ENCODE measurements at places on chromosomes 2 and 18.

GRCh38 chr2:41907771-41908207, 140.0 kb upstream of the PKDCC start:
- no peak for DNase-seq

DNA sequence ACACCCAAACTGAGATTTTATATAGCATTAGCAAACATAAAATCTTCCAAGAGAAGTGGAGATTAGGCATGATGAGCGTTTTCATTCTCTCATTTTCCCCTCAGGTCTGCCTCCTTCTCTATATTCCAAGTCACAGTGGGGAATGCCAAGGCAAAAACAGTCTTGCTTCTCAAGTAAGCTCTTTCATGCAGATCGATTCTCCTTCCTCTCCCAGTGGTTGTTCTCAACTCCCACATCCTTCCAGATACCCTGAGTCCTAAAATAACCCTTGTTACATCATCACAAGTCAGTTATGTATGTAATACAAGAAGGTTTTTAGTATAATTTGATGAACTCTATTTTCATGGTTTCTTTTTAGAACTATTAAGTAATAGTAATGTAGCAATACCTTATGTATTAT, 150.6 kb downstream of the TXNL1 start:
- no peak for DNase-seq

DNA sequence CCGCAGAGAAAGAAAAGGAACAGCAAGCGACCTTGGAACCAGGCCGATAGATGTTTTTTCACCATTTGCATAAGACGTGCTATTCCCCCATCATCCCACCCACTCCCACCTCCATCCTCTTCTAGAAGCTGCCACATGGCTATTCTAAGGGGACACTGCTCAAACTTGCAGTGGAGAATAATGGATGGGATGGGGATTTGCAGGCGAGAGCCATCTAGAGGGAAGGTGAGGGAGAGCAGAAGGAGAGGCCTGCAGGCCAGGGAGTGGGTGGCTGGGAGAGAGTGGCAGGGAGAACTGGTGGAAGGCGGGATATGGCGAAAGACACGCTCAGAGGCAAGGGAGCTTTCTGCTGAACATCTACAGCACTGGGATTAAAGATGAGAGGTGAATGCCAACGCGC, 84.9 kb downstream of the MAPK4 start:
- DNase-seq = peak; percentile 45

DNA sequence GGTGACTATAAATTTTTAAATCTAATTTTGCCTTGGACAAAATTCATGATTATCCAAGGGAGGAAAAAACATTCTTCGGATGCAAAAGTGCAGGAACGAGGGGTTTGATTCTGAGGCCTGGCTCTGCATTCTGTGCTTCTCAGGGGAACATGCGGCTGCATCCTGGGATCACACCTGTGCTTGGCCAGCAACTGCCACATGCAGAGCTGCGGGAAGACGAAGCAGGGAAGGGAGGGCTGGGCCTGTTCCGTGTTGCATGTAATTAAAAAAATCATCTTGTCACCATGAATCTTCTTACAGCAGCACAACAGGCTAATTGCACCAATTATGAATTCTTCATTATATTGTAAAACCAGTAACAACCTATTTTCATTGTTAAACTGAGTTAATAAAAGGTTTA, 158.0 kb upstream of the ALKAL2 start:
- DNase-seq = no peak

- DNase-seq = peak; percentile 18
These were observed 146.7 kb downstream of the TSN start for GRCh38 chr2:121902171-121902591.

DNA sequence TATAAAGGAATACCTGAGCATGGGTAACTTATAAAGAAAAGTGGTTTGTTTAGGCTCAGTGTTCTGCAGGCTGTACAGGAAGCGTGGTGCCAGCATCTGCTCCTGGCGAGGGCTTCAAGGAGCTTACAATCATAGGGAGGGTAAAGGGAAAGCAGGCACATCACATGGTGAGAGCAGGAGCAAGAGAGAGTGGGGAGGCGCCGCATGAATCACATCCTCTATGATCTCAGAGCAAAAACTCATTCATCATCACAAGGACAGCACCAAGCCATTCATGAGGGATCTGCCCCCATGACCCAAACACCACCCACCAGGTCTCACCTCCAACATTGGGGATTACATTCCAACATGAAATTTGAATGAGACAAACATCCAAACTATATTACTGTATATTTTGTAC, 32.5 kb downstream of the R3HDM1 start:
- no peak for DNase-seq

DNA sequence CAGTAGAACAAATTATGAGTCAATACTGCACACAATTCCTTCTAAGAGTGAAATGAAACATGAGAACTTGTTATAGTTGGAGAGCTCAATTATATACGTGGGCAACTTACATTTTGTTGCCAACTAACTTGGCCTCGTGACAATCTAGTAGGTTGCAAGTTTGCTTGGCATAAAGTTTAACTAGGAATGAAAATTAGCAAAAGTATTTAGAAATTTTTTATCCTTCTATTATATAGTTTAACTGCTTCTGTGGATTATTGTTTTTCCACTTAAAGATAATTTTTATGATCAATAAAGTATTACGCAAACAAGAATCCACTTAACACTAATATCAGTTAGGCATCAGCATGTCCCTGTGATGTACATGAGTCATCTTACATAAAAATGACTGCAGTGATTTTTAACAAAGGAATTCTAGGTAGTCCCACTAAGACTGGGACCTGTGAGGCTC, 41.1 kb downstream of the FAM124B start:
- no peak for DNase-seq

- no peak for DNase-seq
These were observed 57.8 kb downstream of the PKDCC start for GRCh38 chr2:42105330-42106256.

DNA sequence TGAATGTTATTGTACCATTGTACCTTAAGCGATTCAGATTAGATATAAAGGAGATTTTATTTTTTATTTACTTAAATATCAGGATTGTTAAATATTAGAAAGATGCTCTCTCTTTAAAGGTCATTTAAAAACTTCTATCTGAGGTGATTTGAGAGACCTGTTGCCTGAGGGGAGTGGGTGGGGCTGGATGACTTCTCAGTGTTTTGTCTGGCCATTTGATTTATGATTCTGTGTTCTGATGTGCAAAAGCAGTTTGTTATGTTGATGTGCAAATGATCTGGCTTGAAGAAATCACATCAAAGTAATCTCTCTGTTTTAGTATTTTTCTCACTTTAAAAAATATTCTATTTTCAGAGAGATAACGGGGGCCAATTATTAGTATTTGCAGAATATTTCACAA, 370.8 kb downstream of the NUP35 start:
- DNase-seq = no peak

DNA sequence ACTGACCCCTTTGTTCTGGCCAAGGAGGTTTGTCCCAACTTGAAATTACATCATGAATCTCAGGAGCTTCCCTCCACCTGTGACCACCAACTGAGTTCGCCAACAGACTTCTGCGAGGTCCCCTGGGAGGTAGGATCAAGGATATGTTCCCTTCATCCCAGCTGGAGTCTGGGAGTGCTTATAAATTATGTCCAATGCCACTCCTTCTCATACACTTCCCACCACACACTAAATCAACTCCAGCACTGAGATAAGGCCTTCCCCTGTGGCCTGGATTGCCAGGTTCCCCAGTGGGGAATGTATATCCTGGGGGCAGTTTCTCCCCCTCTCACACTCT, 99.2 kb downstream of the RND3 start:
- no peak for DNase-seq

- no peak for DNase-seq
These were observed 158.5 kb downstream of the FTCDNL1 start for GRCh38 chr2:199692489-199692888.

- no peak for DNase-seq
These were observed 44.3 kb upstream of the FIGN start for GRCh38 chr2:163779970-163780597.

DNA sequence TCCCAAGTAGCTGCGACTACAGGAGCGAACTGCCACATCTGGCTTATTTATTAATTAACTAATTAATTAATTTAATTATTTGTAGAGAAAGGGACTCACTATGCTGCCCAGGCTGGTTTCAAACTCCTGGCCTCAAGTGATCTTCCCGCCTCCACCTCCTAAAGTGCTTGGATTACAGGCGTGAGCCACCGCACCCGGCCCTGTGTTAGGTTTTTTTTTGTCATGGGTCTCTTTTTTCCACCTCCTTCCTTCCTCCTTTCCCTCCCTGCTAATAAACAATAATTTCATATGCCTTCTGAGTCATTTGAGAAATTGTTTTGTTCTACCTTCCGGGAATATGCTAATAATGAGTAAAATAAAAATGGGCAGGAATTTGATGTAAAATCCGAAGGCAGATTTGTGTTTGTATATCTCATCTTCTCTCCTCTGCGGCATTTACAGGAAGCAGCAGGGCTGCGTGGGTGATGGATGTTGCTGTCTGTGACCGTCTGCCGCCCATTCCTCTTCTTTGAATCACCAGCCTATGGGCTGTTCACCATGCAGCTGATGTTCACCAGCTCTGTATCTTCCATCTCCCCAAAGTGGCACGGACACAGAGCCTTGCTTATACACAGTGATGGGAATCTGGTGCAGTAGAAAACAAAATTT, 89.9 kb downstream of the ACSL3 start:
- no peak for DNase-seq

GRCh38 chr2:1986598-1986997, 242.3 kb upstream of the PXDN start:
- no peak for DNase-seq

DNA sequence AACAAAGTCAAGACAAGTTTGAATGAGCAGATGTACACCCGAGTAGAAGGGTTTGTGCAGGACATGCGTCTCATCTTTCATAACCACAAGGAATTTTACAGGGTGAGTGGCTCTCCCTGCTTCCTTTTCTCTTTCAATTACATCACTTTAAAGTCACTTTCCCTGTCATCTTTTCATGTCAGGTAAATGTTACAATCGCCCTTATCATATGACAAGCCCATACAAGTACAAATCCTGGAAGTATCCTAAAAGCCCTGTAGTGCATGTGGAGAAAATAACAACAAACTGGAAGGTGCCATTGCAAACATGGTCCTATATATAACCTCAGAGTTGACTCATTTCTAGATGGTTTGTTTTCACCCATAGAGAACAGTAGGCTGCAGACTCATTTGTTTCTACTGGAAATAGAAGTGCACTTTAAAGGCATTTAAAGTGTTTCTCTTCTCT, 126.0 kb downstream of the SP100 start:
- DNase-seq = no peak

- no peak for DNase-seq
These were observed 596.6 kb downstream of the XIRP2 start for GRCh38 chr2:167484875-167485274.

GRCh38 chr18:24491927-24492834, 31.7 kb downstream of the HRH4 start:
- DNase-seq = no peak

Data from iPS DF 6.9 (cell line).